Endodermal cell (in vitro differentiated cells): ENCODE measurements at places on chromosomes 16 and 17. TPM values are rescaled to one million over a fixed set of nuclear protein-coding genes. Genes with fewer than 3 reads are reported as not detected.
A peak's percentile ranks its signal among the peaks of the same experiment; 100 is the strongest.

DNA sequence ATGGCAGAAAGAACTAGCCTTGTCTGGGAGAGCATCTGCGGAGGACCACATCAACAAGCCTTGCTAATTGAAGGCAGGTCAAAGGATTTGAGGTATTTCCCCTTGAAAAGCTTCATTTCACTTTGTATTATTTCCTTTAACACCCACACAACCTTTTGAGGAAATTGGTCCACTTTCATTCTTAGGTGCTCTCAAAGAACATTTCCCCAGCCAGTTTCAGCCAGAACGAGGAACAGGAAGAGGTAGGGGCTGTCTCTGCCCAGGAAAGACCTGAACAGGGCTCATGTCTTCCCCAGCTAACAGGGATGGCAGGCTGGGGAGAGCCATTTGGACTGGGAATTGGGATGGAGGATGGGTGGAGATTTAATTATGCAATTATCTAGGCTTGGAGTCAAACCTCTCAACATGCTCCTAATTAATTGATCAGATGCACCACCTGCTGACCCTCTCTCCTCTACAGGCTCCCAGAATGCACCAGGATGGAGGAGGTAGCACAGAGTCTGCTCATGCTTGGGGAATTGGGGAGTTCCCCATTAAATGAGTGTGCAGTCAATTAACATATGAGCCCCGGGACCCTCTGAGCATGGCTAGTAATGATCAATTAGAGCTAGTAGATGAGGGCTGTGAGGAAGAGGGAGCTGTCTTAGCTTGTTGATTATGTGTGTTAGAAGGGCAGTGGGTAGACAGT lies 84.6 kb downstream of the GP2 start:
- H3K27ac ChIP-seq, result peak overlapping the region; percentile 29
- DNase-seq, result no peak
- H3K27me3 ChIP-seq, result peaks cover 50% of the 10 kb centered on the region
- no peaks in the 10 kb centered on the region for H3K36me3 ChIP-seq
- no peak overlapping the region for H3K4me3 ChIP-seq
- peaks cover 3% of the 10 kb centered on the region for H3K4me1 ChIP-seq

DNA sequence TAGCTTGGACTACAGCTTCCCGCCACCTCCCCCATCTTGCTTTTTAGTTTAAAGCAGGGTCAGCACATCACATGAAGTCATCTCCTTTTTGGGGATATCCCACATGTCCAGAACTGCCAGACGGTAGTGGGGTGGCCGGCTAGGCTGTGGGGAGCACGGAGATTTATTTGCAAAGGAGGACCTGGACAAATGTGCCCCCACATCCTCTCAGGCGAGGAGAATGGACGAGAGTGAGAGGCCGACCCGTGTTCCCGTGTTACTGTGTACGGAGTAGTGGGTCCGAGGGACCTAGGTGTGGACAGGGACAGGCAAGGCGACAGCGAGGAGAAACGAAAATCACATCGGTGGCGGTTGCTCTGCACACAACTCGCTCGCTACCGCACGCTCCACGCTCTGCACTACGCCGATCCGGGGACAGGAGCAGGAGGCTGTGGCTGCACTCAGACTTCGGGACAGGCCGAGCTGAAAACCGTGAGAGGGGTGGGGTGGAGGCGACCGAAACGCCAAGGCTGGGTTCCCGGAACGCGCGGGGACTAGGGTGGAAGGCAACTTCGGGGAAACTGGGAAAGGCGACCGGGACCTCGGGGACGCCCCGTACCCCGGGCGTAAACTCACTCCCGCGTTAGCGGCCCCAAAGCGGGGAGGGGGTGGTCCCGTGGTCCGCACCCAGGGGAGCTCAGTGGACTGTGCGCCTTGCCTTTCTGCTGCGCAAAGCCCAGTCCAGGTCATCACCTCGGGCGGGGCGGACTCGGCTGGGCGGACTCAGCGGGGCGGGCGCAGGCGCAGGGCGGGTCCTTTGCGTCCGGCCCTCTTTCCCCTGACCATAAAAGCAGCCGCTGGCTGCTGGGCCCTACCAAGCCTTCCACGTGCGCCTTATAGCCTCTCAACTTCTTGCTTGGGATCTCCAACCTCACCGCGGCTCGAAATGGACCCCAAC lies at the start of gene MT1A:
Gene MT1A (plus strand): TSS at position 853 of the 937 bp plus-strand sequence. CDS start 73 bp downstream, at position 926.
- peaks cover 100% of the 10 kb centered on the region for H3K27me3 ChIP-seq
- DNase-seq, result peak; percentile 88
- H3K36me3 ChIP-seq, result no peaks in the 10 kb centered on the region
- no peaks in the 10 kb centered on the region for H3K4me1 ChIP-seq
- H3K27ac ChIP-seq, result no peak within 1 kb of the TSS

DNA sequence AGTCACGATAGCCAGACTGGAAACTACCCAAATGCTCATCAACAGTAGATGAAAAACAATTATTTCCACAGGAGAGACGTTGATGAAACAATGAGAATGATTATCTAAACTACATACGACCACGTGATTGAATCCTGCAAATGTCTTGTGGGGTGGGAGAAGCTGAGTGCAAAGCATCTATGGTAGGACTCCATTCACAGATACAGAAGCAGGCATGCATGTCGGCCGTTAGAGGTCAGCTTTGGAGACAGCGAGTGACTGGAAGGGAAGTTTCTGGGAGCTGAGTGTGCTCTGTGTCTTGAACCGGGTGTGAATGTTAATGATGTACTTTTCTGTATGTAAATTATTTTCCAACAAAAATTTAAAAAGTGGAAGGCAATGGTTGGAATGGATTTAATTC lies 71.5 kb upstream of the DNAJA2 start:
- no peak overlapping the region for H3K27ac ChIP-seq
- no peaks in the 10 kb centered on the region for H3K36me3 ChIP-seq
- no peaks in the 10 kb centered on the region for H3K27me3 ChIP-seq
- no peak overlapping the region for H3K4me3 ChIP-seq

- no peaks in the 10 kb centered on the region for H3K27me3 ChIP-seq
- no peaks in the 10 kb centered on the region for H3K36me3 ChIP-seq
- DNase-seq, result no peak
- no peak overlapping the region for H3K4me3 ChIP-seq
Measured at GRCh38 chr16:88881007-88881615, 14.7 kb upstream of the PABPN1L start.

DNA sequence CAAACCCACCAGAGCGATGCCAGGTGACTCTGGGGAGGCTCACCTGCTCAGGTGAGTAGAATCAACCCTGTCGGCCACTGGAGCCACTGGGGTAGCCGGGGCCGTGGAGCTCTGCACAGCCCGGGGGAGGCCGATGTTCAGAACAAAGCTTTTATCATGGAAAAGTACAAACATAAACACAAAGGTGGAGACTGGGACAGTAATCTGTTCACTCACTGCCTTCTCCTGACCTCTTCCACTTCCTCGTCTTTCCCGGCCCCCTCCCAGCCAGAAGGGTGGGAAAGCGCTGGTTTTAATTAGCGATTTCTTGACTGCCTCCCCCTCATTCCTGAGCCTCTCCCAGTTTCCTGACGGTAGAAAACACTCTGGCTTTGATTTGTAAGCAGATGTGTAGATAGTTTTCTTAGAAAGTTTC lies 9.8 kb upstream of the TEX19 start:
- H3K36me3 ChIP-seq, result no peaks in the 10 kb centered on the region
- H3K4me3 ChIP-seq, result no peak overlapping the region
- H3K27me3 ChIP-seq, result no peaks in the 10 kb centered on the region

DNA sequence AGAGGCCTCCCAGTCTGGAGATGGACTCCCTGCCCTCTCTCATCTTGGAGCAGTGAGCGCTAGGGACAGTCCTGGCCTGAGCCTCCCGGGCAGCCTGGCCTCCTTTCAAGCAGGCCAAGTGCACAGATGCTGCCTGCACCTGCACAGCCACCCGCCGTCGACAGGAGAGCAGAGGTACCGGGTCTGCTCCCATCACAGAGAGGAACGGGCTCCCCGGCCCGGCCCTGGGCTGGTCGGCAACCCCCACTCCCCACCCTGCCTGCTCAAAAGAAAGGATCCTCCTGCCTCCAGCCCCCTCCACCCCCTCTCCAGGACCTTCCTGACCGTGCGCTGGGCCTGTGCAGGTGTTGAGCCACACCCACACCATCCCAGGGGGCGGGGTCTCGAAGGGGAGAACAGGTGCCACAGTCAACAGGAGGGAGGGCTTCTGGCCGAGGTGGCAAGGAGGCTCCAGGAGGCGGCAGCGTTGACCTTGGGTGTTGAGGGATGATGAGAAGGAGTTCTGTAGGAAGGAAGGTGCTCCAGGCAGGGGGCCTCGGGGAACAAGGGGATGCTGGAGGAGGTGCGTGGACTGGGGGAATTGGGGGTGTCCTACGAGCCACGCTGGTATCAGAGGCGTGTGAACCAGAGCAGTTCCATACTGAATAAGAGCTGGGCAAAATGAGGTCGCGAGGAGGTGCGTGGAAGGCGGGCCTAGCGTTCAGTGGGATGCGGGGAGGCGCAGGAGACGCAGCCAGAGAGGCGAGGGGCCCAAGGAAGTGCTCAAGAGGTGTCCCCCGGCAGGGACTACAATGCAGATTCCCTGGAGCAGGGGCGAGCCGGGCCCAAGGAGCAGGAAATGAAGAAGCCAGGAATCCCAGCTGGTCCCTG lies 967 bp upstream of the CDH15 start:
- peaks cover 2% of the 10 kb centered on the region for H3K4me1 ChIP-seq
- H3K27me3 ChIP-seq, result peaks cover 38% of the 10 kb centered on the region
- H3K27ac ChIP-seq, result no peak overlapping the region
- no peak overlapping the region for H3K4me3 ChIP-seq
- peak; percentile 92 for DNase-seq

DNA sequence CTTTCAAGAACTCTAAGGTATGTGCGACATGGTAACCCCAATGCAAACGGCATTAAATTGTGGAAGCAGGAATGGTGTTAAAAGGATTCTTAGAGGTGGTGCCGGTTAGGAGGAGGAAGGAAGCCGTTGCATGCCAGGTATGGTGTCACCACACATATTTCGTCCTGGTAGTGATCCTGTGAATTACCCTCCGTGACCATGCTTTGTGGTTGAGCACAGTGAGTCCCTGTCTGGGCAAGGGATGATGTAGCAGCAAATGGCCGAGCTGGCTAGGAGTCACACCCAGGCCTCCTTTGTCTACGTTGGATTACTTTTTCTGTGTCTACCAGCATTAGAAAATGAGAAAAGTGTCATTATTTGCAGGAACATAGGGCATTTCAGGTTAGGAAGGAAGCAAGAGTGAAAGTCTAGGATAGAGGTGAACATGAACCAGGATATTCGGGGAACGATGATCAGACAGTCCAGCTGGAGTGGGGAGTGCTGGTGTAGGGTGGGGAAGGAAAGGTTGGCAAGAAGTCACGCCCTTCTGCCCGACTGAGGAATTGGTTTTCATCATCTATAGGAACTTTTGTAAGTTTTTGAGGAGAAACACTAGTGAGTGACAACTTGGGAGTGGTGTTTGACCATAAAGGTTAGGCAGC lies 123.5 kb downstream of the PRKCA start:
- no peaks in the 10 kb centered on the region for H3K27me3 ChIP-seq
- no peak overlapping the region for H3K4me3 ChIP-seq
- no peaks in the 10 kb centered on the region for H3K36me3 ChIP-seq
- no peaks in the 10 kb centered on the region for H3K4me1 ChIP-seq
- DNase-seq, result no peak

- no peaks in the 10 kb centered on the region for H3K36me3 ChIP-seq
- H3K27ac ChIP-seq, result peak overlapping the region; percentile 100
- H3K4me1 ChIP-seq, result no peaks in the 10 kb centered on the region
- no peaks in the 10 kb centered on the region for H3K27me3 ChIP-seq
- peak; percentile 70 for DNase-seq
Measured at GRCh38 chr16:8720080-8720966, 45.9 kb downstream of the ABAT start.

- no peaks in the 10 kb centered on the region for H3K4me1 ChIP-seq
- peak; percentile 90 for DNase-seq
- H3K4me3 ChIP-seq, result no peak overlapping the region
- no peaks in the 10 kb centered on the region for H3K36me3 ChIP-seq
- no peaks in the 10 kb centered on the region for H3K27me3 ChIP-seq
Measured at GRCh38 chr17:81821603-81822311, 11.3 kb downstream of the MCRIP1 start.

DNA sequence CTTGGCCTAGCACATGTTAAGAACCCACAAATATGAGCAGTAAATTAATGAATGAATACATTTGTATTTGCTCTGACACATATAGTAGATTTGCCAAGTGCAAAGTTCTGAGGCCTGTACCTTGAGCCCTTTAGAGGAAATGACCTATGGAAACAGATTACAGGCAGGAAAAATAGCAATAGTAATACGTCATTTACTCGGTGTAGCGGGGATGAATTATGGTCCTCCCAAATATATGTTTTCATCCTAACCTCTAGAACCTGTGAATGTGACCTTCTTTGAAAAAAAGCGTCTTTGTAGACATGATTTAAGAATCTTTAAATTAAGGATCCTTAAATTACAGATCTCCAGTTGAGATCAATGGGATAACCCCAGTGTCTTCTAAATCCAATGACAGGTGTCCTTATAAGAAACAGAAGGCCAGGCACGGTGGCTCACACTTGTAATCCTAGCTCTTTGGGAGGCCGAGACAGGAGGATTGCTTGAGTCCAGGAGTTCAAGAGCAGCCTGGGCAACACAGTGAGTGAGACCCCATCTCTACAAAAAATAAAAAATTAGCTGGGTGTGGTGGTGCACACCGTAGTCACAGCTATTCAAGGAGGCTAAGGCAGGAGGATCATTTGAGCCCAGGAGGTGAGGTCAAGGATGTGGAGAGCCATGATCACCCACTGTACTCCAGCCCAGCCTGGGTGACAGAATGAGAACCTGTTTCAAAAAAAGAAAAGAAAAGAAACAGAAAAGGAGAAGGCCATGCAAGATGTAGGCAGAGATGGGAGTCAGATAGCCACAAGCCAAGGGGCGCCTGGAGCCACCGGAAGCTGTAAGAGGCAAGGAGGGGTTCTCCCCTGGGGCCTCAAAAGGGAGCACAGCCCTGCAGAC lies 5.1 kb upstream of the ITPRIPL2 start:
- DNase-seq, result no peak
- H3K4me3 ChIP-seq, result no peak overlapping the region
- no peaks in the 10 kb centered on the region for H3K36me3 ChIP-seq
- H3K27ac ChIP-seq, result no peak overlapping the region
- no peaks in the 10 kb centered on the region for H3K27me3 ChIP-seq

- no peaks in the 10 kb centered on the region for H3K4me1 ChIP-seq
- H3K27me3 ChIP-seq, result no peaks in the 10 kb centered on the region
- DNase-seq, result no peak
- H3K36me3 ChIP-seq, result peaks cover 3% of the 10 kb centered on the region
Measured at GRCh38 chr16:87382023-87382785, 1.4 kb downstream of the FBXO31 start.

DNA sequence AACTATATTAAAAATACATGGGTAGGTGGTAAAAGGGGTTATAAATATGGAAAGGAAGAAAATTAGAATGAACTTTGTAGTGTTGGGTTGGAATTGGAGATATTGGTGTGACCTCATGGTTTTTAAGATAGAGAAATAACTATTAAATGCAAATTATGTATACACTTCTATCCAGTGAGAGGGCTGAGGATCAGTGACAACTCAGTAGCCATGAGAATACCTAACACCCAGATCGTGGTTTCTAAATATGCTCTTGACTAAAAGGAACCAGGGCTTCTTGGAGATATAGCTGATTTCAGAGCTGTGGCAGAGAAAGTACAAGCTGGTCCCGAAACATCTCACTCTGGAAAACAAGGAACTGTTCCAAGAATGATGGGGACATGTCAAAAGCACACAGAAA lies 44.4 kb downstream of the SLC6A4 start:
- no peak overlapping the region for H3K27ac ChIP-seq
- H3K36me3 ChIP-seq, result peaks cover 19% of the 10 kb centered on the region
- no peaks in the 10 kb centered on the region for H3K27me3 ChIP-seq
- no peak for DNase-seq
- no peaks in the 10 kb centered on the region for H3K4me1 ChIP-seq
- no peak overlapping the region for H3K4me3 ChIP-seq

GRCh38 chr16:2008631-2009163 lies 924 bp downstream of the ZNF598 start:
- H3K36me3 ChIP-seq, result peaks cover 10% of the 10 kb centered on the region
- H3K27ac ChIP-seq, result peak overlapping the region; percentile 29
- H3K27me3 ChIP-seq, result no peaks in the 10 kb centered on the region
- peak overlapping the region; percentile 96 for H3K4me3 ChIP-seq

The SEPTIN12 gene
- 0.34 to 0.73 TPM in 2 of 3 replicates, not detected in the other for total RNA-seq

The KRTAP9-2 gene
- not detected in 2 replicates for total RNA-seq

The HYDIN gene
- 6.5 to 7.7 TPM (median 7.6 TPM) in 3 replicates for total RNA-seq
